ENCODE measurements at places on chromosomes 2 and 18. TPM values are rescaled to one million over a fixed set of nuclear protein-coding genes. Genes with fewer than 3 reads are reported as not detected.

The CFC1 gene
- not detected for total RNA-seq

The RGPD4 gene
- not detected for total RNA-seq

The IL1F10 gene
- total RNA-seq, result not detected

The BUB1 gene
- total RNA-seq, result 27.0 TPM

The NT5C1B gene
- not detected for total RNA-seq

The ALK gene
- 0.07 TPM for total RNA-seq

Data from smooth muscle cell of the pulmonary artery (primary cell).